Mesenteric fat pad (tissue), 1 donor: ENCODE measurements at places on chromosomes 2 and 18.
A peak's percentile ranks its signal among the peaks of the same experiment; 100 is the strongest.

DNA sequence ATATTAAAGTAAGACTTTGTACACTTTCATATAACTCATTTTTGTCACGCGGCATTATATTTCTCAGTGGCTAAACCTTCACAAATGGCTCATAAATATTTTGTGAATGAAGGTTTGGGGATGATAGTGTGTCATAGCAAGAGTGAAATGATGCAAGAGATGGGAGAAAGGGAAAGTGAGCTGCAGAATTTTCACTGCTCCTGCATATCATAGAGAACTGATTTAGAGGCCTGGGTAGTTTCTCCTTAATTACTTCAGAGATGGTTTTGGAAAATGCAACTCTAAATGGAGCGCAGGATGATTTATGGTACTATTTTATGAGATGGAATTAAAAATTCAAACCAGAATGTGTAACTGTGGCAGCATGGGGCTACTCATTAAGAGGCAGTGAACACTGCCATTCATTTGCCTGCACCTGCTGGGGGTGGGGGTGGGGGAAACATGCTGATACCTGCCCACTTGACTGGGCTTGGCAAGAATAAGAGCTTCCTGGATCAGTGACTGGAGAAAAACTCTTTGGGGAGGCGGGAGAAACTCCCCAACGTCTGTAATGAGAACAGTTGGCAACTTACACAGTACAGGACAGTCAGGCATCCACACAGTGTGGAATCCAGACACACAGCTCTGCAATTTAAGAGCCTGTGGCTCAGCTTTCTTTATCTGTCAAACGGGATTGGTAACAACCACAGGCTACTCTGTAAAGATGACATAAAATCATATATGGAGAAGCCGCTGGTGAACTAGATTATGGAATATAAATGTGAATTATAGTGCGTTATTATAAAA, 941.9 kb downstream of the SLC4A3 start:
- DNase-seq = no peak

DNA sequence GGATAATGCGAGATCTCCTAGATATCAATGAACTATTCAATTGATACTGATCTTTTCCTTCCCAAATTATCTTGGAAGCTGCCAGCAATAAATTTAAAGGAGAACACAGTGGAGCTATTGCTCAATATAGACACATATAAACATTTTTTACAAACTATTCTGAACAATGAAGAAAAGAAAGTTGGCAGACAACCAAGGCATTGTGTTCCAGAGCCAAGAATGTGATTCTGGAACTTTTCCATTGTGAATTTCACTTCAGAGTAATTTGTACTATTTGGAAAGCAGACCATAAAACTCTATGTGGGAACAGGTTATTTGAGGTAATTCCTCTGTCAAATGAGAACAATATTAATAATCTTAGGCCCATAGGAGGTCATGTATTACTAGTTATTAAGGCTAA, 588.2 kb downstream of the IRS1 start:
- DNase-seq = no peak

- no peak for DNase-seq
These were observed 11.5 kb downstream of the ITGA6 start for GRCh38 chr2:172438741-172439508.

- DNase-seq = no peak
These were observed 39.1 kb upstream of the FAM136A start for GRCh38 chr2:70340761-70341476.

DNA sequence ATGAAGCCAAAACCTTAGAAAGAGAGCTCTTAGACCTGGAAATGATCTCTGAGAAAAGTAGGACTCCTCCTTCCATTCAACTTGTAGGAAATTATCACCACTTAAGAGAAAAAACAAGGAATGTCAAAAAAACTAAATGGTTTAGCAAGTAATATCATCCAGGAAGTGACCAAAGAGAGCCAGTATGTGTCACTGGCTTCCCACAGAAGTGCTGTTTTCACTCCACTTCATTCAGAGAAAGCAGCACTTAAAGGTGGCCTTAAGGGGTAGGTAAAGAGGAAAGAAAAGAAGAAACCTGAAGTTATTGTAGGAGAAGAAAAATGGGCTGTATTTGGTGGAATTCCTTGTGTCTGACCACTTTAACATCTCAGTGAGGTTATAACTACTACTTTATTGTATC, 414.4 kb upstream of the ETAA1 start:
- DNase-seq = no peak

- DNase-seq = no peak
These were observed 57.2 kb downstream of the ZNF385B start for GRCh38 chr2:179804206-179804605.

DNA sequence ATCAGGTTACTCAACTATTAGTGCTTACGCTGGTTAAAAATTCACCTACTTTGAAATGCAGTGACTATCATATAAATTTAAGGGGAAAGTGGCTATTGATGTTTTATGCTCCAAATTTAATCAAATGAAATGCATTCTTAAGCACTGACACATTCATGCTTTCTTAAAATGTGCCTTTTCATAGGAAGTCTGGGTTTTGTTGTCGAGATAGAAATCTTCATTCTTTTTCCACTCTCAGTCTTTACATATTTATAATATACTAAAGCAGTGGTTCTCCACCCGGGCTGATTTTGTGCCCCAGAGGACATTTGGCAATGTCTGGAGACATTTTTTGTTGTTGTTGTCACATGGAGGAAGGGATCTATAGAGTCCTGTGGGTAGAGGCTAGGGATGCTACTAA, 167.9 kb downstream of the PAX3 start:
- no peak for DNase-seq

DNA sequence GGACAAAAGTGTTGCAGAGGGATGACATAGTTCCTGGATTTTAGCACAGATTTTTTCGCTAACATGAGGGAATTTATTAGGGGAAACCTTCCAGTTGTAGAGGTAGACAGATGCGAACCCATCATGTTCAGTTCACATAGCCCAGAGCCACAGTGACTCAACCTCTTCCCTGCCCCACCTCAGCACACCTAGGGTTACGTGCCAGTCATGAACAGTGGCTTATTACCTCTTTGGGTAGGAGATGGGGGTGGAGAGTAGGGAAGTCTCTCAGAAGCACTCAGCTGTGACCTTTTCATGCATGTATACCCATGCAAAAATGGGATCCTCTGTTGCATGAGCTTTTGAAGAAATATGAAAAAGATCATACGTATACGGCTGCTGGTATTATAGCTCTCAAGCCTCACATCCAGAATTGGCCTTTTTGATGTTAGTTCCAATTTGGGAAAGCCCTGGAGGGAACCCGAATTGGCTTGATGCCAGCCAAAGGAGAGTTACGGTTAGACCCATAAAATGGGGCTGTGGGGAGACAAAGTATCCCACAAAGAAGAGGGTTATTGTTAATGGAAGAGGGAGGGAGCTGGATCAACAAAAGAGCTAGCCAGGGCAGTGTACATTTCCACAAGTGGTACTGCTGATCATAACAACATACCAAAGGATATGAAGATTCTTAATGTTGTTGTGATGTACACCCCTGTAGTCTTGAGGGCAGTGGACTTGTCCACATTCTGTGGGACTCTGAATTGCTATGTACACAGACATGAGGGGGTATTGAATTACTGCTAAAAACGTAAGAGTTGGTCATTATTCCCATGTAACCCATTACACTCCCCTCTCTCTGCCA, 4.9 kb downstream of the TANC1 start:
- no peak for DNase-seq

GRCh38 chr2:128774320-128775216, 455.9 kb upstream of the HS6ST1 start:
- peak; percentile 78 for DNase-seq

DNA sequence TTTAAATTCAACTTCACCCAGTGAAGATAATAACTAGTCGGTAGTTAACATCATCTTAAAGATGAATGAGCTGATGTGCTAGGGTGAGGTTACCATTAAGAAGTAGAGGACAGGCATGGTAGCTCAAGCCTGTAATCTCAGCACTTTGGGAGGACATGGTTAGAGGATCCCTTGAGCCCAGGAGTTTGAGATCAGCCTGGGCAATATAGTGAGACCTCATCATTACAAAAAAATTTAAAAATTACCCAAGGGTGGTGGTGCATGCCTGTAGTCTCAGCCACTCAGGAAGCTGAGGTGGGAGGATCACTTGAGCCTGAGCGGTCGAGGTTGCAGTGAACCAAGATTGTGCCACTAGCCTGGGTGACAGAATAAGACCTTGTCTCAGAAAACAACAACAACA, 4.7 kb downstream of the GALNT5 start:
- DNase-seq = no peak

- DNase-seq = no peak
These were observed 41.9 kb upstream of the AAK1 start for GRCh38 chr2:69685321-69686048.

GRCh38 chr2:35443087-35443486, 912.5 kb upstream of the CRIM1 start:
- no peak for DNase-seq

DNA sequence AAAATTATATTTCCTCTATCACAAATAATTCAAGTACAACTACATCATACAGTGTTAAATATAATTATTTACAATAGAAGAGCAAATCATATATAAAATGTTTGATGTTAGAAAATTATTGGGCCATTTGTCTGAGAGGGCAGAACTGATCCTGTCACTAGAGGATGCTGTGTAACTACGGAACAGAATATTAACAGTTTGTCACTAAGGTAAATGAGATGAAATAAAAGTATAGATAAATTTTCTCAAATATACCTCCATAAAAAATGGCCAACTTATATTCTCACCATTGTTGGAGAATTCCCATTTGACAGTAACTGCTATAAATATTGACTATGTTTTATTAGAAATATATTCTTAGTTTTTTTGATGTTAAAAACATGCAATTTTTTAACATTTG, 1067.4 kb upstream of the DDX18 start:
- no peak for DNase-seq

GRCh38 chr18:6955304-6955703, 162.3 kb downstream of the LAMA1 start:
- DNase-seq = no peak

- DNase-seq = no peak
These were observed 187.5 kb upstream of the MAP2 start for GRCh38 chr2:209236377-209236776.

- no peak for DNase-seq
These were observed 9.9 kb downstream of the INHBB start for GRCh38 chr2:120355780-120356266.

DNA sequence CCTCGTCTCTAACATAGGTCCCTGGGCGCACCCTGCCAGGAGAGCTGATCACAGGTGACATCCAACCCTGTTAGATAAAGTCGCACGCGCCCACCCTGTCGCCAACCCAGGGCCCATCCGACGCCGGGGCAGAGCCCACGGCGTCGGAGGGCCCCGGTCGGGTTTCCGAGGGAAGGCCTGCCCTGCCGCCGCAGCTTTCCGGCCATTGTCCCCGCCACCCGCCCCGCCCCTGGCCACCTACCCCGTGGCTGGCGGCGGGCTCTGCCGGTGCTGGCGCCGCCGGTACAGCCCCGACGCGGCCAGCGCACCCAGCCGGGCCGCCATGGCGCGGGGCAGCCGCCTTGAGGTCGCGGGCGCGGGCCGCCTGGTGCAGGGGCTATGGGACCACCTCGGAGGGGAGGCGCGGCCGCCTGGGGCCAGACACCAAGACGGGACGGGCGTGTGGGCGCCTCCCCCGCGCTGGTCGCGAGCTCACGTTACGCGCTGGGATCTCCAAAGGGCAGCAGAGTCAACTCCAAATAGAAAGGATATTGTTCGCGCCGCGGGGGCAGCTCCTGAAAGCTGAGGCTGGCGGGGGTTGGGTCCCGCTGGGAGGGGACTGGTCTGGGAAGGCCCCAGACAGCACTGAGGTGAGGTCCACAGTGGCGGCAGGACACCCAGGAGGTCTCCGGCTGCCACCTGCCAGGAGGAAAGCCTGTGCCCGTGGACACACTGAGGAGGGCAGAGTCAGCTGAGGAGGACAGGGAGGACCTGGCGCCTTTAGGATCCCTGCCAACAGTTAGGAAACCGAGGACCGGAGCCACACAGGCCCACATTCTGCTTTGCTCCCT, 11.1 kb downstream of the LIMS2 start:
- peak; percentile 84 for DNase-seq

DNA sequence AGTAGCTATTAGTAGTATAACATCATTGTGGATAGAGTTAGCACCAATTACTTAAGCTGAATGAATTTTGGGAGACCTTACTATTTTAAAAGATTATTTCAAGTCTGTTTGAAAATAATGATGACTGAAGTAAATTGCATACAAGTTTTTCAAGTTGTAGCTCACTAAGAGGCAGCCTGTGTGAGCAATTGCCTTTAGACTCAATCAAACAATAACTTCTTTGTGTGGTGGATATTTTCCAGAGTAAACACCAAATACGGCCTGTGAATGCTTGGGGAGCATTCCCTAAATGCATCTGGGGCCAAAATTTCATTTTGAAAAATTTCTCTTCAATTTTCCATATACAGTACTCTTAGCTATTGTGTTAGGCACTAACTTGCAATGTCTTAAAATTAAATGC, 7.9 kb downstream of the SERPINB12 start:
- DNase-seq = no peak

DNA sequence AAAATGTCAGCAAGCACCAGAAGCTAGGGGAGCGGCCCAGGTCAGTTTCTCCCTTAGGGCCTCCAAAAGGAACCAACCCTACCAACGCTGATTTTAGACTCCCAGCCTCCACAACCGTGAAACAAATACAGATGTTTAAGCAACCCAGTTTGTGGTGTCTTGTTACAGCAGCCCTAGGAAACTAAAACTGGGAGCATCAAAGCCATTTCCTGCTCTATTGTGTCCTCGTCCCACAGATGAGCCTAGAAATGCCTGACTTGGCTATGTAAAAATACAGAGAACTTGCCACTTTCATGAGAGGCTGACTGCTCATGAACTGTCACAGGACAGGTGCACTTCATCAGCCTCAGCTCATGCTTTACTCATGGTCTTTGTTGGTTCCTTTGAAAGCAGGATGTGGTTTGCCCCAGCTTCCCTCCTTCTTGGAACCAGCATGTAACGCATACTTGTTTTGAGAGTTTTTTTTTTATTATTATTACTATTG, 97.6 kb upstream of the SLC39A10 start:
- DNase-seq = no peak

DNA sequence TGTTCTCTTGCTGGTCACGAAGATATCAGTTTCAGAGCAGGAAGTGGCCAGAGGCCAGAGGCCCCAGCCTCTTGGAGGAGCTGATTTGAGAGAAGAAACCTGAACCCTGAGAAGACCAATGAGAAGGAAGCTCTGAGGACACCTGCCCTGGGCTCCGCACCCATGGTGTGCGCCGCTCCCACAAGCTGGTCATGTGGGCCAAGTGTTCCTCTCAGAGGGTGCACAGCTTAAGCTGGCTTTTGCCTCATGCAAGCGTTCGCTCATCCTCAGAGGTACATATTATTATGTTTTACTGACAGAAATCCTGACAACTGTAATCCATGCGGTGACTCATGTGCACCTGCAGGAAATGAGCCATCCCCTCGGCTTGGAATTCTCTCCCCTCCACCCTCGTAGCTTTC, 316.1 kb upstream of the MYT1L start:
- no peak for DNase-seq

- no peak for DNase-seq
These were observed 2135.6 kb upstream of the CELF4 start for GRCh38 chr18:39701055-39701783.
